T-helper 17 cell (primary cell): ENCODE measurements at places on chromosomes 7 and 10.

- no peaks in the 10 kb centered on the region for H3K27me3 ChIP-seq
- H3K4me1 ChIP-seq = peaks cover 11% of the 10 kb centered on the region
- H3K36me3 ChIP-seq = no peaks in the 10 kb centered on the region
- no peak overlapping the region for H3K27ac ChIP-seq
- no peak for DNase-seq
These were observed 7.6 kb upstream of the BPGM start for GRCh38 chr7:134639061-134639460.

- DNase-seq = peak; percentile 93
- peak within 1 kb of the TSS; percentile 92 for H3K4me3 ChIP-seq
- H3K27ac ChIP-seq = peak within 1 kb of the TSS; percentile 92
- H3K27me3 ChIP-seq = no peaks in the 10 kb centered on the region
- peaks cover 4% of the 10 kb centered on the region for H3K36me3 ChIP-seq
- peaks cover 19% of the 10 kb centered on the region for H3K4me1 ChIP-seq
These were observed at the start of gene NRBF2 for GRCh38 chr10:63133056-63133820. NRBF2 (plus strand) TSS chr10:63133328; CDS start chr10:63133471, 143 bp downstream.

DNA sequence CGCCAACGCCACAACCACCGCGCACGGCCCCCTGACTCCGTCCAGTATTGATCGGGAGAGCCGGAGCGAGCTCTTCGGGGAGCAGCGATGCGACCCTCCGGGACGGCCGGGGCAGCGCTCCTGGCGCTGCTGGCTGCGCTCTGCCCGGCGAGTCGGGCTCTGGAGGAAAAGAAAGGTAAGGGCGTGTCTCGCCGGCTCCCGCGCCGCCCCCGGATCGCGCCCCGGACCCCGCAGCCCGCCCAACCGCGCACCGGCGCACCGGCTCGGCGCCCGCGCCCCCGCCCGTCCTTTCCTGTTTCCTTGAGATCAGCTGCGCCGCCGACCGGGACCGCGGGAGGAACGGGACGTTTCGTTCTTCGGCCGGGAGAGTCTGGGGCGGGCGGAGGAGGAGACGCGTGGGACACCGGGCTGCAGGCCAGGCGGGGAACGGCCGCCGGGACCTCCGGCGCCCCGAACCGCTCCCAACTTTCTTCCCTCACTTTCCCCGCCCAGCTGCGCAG lies 424 bp downstream of the EGFR start:
- no peak for DNase-seq
- no peaks in the 10 kb centered on the region for H3K36me3 ChIP-seq
- no peak overlapping the region for H3K27ac ChIP-seq

GRCh38 chr10:103789161-103789560 lies 66.2 kb downstream of the SH3PXD2A start:
- H3K36me3 ChIP-seq = no peaks in the 10 kb centered on the region
- H3K27ac ChIP-seq = peak overlapping the region; percentile 8
- DNase-seq = no peak
- H3K4me3 ChIP-seq = no peak overlapping the region
- H3K27me3 ChIP-seq = peaks cover 17% of the 10 kb centered on the region

GRCh38 chr10:28020080-28020860 lies 21.4 kb upstream of the ODAD2 start:
- DNase-seq = no peak
- no peaks in the 10 kb centered on the region for H3K4me1 ChIP-seq
- no peak overlapping the region for H3K27ac ChIP-seq

DNA sequence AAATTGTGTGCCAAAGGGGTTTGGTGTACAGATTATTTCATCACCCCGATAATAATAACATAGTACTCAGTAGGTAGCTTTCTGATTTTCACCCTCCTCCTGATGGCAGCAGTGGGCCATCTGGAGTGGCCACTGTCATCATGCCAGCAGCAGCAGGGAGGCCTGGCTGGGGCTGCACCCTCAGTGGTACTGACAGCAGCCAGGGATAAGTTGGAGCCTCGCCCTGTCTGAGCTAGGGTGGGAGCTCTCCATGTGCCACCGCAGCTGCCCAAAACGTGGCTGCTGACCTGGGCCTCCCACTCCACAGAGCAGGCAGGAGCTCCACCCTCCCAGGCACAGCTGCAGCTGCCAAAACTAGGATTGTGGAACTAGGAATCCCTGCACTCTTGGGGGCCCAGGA lies 700.8 kb upstream of the KCND2 start:
- DNase-seq = no peak
- H3K4me1 ChIP-seq = no peaks in the 10 kb centered on the region
